ENCODE measurements at places on chromosomes 12 and 14. TPM values are rescaled to one million over a fixed set of nuclear protein-coding genes. Genes with fewer than 3 reads are reported as not detected.

Gene KRT6B
- total RNA-seq: not detected

Gene ATF1
- total RNA-seq: 23.3 TPM

Gene SPTB
- 0.43 TPM for total RNA-seq

Gene LMO3
- 0.99 TPM for total RNA-seq

Gene KRT3
- total RNA-seq: 0.43 TPM

Gene ASIC1
- total RNA-seq: 8.2 TPM

Gene KLHL33
- total RNA-seq: 0.07 TPM

Gene PRB2
- not detected for total RNA-seq

Gene SPTSSA
- total RNA-seq: 26.6 TPM

Gene TAS2R10
- total RNA-seq: 0.29 TPM

Gene GDF3
- total RNA-seq: not detected

Gene NTN4
- 22.6 TPM for total RNA-seq

Gene MARS1
- 351 TPM for total RNA-seq

Gene PCED1B
- total RNA-seq: 2.4 TPM

All from astrocyte (in vitro differentiated cells and primary cell).